Fibroblast of villous mesenchyme (primary cell): ENCODE measurements at places on chromosomes 4 and X.
A peak's percentile ranks its signal among the peaks of the same experiment; 100 is the strongest.

DNA sequence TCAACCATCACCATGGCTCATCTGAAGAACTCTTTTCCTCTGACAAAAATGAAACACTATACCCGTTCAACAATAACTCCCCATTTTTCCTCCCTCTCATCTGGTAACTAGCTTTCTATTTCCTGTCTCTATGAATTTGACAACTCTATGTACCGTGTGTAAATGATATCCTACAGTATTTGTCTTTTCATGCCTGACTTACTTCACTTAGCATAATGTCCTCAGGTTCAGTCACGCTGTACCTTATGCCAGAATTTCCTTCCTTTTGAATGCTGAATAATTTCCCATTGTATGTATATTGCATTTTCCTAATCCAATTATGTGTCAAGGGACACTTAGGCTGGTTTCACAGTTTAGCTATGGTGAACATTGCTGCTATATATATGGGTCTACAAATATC, 18.2 kb downstream of the MAGEA9 start:
- no peak for DNase-seq

DNA sequence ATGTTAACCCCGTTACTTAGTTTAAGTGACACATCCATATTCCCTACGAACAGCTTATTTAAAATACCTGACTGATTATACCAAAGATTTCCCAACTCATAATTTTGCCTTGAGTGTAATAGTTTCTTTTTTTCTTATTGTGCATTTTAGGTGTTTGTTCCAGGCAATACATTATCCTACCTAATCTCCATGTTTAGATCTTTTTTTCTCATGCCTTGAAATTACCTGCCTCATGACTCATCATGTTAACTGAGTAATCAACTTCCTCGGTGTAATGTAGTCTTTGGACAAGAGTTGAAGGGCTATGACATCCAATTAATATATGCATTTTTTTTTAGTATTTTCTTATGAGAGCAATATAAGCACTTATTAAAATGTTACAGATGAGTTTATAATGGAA, 228.7 kb upstream of the ANKRD50 start:
- DNase-seq = no peak

GRCh38 chr4:52841682-52842456, 20.2 kb upstream of the RASL11B start:
- DNase-seq = peak; percentile 51

GRCh38 chr4:177573507-177573906, 131.3 kb upstream of the AGA start:
- DNase-seq = peak; percentile 97

- no peak for DNase-seq
Measured at GRCh38 chr4:183349673-183350072, 27.4 kb upstream of the CLDN24 start.

DNA sequence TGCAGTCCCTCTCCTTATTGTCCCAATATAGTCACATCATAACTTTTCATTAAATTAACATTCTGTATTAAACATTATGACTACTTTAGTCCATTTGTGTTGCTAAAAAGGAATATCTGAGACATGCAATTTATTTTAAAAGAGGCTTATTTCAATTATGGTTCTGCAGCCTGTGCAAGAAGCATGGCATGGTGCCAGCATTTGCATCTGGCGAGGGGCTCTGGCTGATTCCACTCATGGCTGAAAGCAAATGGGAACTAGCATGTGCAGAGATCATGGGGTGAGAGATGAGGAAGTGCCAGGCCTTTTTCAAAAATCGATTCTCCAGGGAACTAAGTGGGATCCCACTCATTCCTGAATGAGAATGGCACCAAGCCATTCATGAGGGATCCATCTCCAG, 476.3 kb upstream of the RPS6KA3 start:
- no peak for DNase-seq
